Femur (tissue), 1 donor: ENCODE measurements at places on chromosomes 4 and X.

DNA sequence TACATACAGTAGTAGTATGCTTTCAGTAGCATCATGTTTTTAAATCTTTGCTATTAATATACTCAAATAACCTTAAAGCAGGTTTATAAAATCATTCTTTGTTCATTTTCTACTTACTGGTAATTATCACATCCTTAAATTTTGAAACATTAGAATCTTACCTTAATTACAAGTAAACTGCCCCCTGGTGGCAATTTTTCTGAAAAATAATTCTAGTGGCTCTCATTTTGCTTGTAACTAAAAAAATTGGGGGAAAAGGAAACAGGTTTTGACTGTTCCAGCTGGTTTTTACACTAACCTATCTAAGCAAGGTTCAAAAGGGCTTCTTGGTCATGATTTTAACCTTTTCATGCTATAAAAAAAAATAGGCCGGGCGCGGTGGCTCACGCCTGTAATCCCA lies 18.5 kb upstream of the DCAF4L1 start:
- DNase-seq, result no peak

DNA sequence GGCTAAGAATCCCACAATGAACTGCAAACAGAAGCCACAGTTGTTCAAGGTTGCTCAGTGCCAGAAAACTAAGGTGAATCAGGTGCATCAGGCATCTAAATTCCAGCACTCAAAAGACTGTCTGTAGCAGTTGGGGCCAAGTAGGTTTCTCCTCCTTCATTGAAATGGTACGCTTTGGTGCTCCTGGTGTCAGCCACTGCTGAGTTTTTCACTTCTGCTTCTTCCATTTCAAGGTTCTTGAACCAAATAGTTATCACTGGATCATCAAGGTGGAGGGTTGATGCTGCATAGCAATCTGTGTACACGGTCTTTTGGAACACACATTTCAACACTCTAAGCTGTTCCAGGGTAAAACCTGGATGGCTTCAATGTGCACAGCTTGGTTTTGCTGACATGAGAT lies 74.4 kb downstream of the TMA16 start:
- DNase-seq, result no peak

DNA sequence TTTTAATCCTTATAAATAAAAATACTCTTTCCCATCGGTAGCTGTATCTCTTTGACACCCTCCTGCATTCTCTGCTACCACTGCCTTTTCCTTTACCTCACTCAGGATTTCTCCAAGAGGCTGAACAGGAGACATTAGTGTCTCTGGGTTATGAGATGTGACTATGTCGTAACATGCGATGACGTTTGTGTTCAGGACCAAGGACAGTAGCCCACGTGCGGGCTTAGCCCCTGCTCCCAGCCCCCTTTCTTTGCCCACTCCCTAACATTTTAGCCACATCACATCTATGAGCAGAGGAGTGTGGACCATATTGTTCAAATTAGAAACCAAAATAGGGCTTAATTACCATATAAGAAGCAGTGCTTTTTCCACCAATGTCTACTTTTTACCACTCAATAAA lies 369.3 kb downstream of the FBXW7 start:
- peak; percentile 39 for DNase-seq

- no peak for DNase-seq
Measured at GRCh38 chrX:68121371-68121770, 311.9 kb downstream of the OPHN1 start.

DNA sequence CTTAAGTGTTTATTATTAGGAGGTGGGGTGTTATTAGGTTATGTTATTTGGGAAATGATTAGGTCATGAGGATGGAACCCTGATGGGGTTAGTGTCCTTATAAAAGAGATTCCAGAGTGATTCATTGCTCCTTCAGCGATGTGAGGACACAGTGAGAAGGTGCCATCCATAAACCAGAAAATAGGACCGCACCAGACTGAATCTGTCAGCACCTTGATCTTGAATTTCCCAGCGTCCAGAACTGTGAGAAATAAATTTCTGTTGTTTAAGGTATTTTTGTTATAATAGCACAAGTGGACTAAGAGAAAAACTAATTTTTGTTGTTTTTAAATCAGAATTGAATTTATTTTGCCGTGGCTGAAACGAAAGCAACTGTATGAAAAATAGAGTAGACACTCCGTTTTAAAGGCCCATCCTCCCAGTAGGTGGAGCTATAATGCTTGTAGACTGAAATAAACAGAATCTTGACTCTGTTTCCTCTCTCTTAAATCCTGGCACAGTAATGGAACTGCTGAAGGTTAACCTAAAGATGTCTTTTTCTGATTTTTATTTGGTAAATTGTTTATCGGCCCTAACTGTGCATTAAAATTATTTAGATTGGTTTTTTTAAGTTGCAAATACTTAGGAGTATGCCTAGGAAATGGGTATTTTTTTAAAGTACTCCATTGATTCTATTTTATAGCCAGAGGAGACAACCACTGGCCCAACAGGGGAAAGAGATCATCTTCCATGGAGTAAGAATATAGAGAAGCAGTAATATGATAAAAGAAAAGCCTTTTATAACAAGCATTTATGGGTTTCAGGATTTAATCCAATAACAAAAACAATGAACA lies 133.2 kb upstream of the ADAMTS3 start:
- no peak for DNase-seq

GRCh38 chr4:5689065-5689464 lies 19.3 kb downstream of the EVC2 start:
- no peak for DNase-seq

DNA sequence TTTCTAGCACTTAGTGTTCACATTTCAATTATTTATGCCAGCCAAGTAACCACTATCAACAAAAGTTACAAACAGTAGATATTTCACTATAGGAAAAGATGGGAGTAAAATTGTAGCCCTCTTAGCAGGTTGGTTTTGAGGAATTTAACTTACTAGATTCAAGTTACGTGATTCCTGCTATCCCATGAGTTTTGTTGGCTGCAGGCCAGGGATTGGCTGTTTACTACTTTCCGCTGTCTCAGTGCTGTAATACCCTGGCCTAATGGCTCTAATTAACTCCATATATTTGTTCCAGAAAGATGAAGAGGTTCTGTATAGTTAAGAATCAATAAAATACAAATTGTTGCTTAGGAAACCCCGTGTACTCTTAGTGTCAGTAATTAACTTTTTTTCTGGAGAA lies 55.5 kb upstream of the MAGED1 start:
- peak; percentile 41 for DNase-seq
